ENCODE measurements at places on chromosomes 2 and 18.
A peak's percentile ranks its signal among the peaks of the same experiment; 100 is the strongest.

DNA sequence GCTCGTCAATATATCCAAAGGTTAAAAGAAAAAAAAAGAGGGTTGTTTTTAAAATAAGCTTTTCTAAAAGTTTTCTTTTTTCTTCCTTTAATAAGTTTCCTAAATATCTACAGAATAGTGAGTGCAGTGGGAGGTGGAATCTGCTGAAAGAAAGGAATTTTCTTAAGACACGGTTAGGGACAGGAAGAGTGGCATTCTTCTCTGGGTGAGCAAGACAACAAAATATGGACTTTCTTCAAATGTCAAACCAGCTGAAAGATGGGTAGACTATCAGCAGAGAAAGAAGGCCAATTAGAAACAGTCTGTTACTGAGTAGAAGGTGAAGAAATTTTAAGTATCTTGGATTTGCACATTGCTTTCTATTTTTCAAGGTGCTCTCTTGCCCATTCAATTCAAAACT, 222.7 kb upstream of the PIK3C3 start:
- DNase-seq = no peak

DNA sequence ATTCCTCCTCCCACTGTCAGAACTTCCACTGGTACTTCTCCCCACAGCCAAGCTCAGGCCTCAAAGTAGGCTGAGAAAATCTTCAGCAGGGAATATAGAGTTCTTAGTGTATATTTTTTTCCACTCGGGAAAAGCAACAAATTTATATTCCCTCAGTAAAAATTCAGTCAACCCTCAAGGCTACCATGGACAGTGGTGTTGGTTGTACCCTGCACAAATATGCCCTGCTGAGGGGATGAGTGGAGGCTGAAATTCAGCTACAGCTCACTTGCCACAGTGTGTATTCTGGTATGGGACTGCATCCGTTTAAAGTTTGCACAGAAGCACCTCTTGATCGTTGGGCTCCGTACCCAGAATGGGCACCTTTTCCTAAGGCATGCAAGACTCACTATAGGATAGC, 90.8 kb upstream of the LGALSL start:
- DNase-seq = no peak

DNA sequence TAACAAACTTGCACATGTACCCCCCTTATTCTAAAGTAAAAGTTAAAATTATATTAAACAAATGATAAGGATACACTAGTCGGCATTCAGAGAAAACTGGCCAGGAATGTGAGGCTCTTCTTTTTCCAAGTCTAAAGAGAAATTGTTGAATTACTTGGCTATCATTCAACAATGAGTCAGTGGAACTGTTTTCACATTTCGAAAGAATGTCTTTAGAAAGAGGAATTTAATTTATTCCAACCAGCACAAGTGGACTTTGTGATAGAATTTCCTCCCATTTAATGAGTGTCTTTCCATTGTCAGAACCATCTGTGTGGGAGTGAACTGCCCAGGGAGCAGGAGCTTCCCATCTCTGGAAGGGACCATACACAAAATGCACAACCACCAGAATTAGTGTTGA, 792.2 kb downstream of the EPHA4 start:
- DNase-seq = peak; percentile 85

DNA sequence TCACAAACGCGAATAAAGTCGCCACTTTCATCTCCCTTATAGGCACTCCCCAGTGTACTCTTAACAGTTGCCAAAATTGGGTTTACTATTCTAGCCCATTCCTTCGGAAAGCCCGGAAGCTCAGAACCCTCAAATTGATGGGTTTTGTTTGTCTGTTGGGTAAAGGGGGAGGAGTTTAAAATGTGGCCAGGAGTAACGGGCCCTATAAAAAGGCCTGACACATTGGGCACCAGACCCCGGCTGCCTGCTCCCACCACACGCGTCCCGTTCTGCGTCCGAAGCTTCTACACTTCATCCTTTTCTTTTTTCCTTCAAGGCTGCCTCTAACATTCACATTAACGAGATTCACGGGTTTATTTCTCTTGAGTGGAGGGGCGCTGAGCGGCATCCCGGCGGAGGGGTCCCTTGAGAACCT, 837 bp downstream of the NHEJ1 start:
- DNase-seq = no peak

DNA sequence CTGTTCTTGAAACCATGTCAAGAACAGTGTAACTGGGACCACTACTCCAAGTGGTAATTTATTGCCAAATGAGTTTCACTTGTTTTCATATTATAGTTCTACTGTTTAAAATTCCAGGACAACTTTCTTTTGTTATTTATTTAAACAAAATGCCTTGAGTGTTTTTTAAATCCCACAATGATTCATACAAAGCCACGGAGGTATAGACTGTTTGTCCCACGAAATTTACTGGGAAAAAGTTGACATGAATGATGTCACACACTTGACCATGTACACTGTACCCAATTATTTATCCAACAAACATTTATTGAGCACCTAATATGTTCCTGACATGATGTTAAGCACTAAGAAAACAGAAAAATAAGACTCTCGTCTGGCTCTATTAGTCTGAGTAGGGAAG, 243.9 kb upstream of the SIX2 start:
- no peak for DNase-seq

- DNase-seq = peak; percentile 96
These were observed 775.5 kb downstream of the RNF144A start for GRCh38 chr2:7692657-7693161.

GRCh38 chr2:207216457-207216856, 50.7 kb upstream of the KLF7 start:
- no peak for DNase-seq

- DNase-seq = no peak
These were observed 19.3 kb downstream of the HNMT start for GRCh38 chr2:137983581-137983980.

DNA sequence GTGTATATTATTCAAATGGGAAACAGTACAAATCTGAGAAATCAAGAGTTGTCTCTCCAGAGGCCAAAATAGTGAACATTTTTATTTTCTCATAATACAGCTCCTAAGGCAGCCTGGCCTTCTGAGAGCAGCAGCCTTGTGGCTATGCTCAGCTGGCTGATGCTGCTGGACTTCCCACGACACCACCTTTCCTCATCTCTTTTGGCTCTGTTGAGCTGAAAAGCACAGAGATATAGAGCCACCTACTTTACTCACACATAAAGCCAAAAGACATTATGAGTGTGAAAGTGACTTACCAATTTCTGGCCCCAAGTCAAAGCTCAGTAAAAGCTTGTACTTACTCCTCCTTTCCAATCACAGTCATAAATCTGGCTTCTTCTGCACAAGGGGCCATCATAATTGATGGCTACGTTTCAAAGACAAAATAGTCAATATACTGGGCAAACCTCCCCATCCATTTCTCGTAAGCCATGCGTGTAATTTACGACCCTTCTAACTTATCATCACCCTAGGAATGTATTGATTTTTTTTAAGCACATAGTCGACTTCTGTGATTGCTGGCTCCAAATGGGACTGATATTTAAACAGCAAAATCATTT, 18.6 kb upstream of the REG3A start:
- no peak for DNase-seq

All from fibroblast of upper back skin (primary cell).